ENCODE measurements at places on chromosomes 11 and 22.

- DNase-seq: no peak
Measured at GRCh38 chr22:39151329-39151975, 1.0 kb downstream of the CBX7 start.

DNA sequence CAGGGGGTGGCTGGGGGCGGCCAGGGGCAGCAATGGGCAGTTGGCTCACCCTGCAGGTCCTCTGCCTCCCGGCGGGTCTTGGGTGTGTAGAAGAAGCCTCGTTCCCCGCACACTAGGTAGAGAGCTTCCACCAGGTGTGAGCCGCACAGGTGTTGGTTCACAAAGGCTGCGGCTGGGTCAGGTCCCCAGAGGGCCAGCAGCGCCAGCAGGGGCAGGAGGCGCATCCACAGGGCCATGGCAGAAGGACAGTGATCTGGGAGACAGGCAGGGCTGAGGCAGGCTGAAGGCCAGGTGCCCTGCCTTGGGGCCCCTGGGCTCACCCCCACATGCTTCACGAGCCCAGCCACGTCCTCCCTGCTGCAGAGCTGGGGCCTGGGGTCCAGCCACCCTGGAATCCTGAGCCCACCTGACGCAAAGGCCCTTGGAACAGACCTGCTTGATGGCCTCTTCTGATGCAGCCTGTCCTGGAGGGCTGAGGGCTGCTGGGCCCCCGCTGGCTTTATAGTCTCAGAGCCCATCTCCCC lies at the start of gene INS:
TSS of gene INS (minus strand) at position 474 of the 524 bp plus-strand sequence. CDS start at position 236, 238 bp downstream.
- DNase-seq: no peak

DNA sequence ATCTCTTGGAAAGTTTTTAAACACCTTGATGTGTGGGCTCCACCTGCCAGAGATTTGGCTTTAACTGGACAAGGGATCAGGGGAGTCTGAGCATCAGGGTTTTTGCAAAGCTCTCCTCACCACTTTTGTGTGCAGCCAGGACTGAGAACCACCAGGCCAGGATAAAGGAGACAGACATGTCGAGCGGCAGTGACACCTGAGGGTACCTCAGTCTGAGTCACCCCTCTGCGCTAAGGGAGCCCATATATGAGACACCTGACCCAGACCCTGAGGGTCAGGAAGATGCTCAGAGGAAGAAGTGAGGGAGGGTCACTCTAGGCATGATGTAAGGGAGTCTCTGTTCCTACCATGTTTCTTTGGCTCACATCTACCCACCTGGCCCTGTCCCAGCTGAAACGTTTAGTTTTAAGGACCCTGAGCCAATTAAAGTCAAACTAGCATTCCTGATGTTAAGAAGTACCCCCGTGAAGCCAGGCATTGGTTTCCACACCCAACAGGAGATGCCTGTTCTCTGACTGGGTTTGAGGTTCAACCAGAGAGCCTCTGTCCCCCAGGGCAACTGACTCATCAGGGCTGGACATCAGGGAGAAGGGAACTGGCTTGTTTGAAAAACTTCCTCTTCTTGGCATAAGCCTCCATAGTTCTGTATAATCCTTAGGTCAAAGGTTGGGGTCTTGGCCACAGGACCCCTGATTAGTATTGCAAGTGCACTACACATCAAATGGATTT lies 72.4 kb upstream of the BIRC3 start:
- no peak for DNase-seq

GRCh38 chr11:77886401-77886800 lies 65.5 kb downstream of the AAMDC start:
- DNase-seq: no peak

DNA sequence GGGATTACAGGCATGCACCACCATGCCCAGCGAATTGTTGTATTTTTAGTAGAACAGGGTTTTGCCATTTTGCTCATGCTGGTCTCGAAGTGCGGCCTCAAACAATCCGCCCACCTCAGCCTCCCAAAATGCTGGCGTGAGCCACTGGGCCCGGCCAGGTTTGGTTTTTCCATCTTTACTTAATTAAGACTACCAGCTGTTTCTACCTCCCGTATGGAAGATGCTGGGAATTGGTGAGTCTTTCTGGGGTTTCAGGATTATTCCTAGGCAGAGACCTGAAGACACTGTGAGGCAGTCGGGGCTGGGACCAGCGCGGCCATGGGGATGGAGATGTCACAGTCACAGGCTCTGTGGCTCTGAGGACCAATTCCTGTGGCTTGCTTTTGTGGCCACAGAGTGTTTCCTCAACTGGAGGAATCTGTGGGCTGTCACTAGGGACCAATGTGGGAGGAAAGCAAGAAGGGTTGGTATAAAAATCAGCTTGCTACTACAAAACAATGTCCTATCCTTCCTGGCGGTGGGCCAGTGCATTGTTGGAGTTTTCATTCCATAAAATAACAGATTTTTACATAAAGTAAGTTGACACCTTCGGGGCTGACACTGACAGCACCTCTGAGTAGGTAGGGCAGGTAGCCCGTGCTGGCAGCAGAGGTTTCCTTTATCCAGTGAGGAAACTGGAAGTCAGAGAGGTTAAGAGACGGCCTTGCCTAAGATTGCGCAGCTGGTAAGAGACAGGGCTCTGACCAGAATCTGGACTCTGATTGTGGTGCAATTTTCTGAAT lies 8.4 kb upstream of the FTH1 start:
- DNase-seq: no peak

- no peak for DNase-seq
Measured at GRCh38 chr22:33817512-33818127, 102.7 kb downstream of the LARGE1 start.

DNA sequence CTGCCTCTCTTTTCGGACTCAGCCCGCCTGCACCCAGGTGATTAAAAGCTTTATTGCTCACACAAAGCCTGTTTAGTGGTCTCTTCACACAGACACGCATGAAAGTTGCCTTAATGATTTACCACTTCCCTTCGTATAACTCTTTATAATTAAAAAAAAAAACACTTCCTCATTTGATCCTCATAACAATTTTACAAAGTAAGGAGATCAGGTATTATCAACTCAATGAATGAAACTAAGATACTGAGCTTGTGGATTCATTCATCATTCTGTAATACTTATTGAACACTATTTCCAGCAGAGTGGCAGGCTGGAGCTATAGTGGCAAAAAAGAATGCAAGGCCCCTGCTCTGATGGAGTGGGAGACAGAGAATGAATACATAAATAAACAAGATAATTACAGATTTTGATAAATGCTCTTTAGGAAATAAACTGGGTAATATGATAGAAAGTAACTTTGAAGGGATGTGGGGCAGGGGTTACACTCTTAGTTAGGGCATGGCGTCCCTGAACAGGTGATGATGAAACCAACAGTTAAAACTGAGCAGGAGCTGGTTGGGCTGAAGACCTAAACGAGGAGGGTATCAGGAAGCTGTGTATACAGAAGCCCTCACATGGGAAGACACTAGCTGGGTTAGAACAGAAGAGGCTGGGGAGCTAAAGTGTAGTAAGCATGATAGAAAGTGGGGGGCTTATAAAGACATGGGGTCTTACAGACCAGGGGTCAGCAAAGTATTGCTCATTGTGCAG lies 5.4 kb upstream of the CRTAM start:
- no peak for DNase-seq

DNA sequence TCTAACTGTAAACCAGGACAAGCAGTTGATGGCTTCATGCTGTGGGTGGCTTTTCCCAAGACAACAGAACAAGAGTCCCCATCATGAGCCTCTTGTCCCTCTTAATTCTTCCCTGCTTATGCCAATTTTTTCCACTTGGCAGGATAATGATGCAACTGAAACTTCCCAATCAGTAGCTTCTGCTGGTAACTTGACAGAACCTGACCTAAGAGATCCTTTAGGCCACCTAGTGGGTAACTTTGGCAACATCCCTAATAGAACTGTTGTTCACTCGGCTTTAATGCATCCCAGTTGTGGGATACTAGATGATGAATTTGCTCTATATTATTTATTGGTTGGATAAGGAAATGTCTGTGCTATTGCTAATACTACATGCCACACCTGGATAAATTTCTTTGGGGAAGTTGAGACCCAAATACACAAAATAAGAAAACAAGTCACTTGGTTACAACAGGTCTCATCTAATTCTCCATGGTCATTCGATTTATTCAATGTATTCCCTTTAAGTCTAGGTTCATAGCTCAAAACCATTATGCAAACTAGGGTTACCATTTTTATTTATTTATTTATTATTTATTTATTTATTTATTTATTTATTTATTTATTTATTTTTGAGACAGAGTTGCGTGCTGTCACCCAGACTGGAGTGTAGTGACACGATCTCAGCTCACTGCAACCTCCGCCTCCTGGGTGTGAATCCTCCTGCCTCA lies 41.4 kb upstream of the NFAM1 start:
- DNase-seq: no peak

DNA sequence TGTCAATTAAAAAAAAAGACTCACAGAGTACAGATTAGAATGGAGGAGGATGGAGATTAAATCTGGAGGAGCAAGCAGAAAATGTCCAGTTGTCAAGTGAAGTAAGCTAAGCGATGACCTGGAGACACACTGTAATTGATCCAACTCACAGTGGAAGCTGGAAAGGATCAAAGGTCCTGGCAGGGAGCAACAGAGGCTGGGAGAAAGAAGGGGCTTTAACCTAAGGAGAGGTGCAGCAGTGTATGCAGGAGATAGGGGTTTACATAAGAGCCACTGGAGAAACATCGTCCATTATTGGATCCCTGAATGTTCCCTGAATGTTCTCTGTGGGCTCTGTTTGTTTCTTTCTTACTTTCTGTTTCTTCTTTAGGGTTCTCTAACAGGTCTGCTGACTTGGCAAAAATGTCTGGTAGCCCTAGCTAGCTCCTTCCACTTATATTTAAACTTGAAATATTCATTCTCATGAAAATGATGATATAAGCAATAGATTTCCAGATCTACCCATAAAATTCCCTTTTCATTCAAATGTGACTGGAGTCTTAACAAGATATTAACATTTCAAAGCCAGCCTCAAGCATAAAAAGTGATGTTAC lies 30.1 kb upstream of the CAT start:
- DNase-seq: no peak

- DNase-seq: no peak
Measured at GRCh38 chr11:127713226-127713625, 712.7 kb upstream of the KIRREL3 start.

- DNase-seq: no peak
Measured at GRCh38 chr11:44324749-44325525, 15.0 kb upstream of the ALX4 start.

DNA sequence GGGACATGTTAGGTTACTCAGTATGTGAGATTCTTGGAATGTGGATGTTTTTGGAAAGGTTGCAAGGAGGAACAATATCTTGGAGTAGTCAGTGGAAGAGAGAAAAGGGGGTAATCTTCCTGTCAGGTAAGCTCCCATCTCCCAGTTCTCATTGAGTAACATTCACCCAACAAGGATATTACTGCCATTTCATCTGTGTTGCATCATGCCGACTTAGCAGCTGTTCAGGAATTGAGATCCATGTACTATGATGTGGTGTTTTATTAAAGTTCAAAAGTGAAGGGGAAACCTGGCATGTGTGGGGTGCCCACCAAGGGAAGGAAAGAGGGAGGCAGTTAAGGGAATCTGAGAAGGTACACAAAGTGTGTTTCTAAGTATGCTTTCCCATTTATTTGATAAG lies 58.4 kb upstream of the RASSF10 start:
- no peak for DNase-seq

DNA sequence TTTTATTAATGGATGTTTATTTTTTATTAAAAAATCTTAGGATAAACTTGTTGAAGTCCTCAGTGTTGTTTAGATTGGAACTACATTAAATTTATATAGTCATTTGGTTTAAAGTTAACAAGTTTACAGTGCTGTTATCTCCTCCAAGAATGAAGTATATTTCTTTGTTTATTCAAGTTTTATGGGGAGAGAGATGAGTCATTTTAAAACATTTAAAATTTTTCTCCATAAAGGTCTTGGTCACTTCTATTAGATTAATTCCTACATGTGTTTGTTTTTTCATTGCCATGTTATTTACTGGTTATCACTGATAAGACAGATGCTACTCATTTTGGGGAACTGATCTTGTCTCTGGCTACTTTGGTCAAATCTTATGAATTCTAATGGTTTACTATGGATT lies 429.6 kb downstream of the METTL15 start:
- no peak for DNase-seq

DNA sequence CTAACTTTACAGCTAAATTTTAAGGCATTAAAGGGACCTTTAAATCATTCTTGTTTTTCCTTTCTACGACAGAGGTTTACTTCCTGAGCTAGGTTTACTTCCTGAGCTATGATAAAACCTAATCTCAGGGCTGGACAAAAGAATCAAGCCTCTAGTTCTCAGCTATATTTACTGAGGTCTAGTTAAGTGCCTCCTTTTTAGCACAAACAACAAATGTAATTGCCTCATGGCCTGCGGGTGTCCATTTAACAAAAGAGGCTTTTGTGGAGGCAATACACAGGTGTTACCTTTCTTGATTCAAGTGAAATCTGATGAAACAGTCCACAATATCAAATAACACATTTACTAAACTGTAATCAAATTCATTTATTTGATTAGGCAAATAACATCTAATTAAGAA lies 67.3 kb downstream of the IMMP1L start:
- no peak for DNase-seq

DNA sequence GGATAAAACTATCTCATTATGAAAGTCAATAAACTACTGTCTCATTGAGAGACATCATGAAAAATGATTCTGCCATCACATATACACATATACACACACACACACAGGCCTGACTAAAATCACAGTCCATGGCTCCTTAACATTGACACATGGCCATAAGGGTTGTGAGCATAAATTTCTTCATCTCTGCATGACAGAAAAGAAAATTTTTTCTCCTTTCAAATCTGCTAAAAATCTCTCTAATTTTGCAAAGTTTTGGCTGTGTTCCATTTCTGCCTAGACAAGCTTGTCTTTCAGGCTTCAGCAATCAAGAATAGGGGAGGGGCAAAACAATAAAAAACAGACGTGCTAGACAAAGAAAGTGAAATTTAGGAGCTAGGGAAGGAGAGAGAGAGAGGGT lies 324.5 kb downstream of the LRRC4C start:
- no peak for DNase-seq

- no peak for DNase-seq
Measured at GRCh38 chr11:120127236-120127635, 10.7 kb downstream of the TRIM29 start.

DNA sequence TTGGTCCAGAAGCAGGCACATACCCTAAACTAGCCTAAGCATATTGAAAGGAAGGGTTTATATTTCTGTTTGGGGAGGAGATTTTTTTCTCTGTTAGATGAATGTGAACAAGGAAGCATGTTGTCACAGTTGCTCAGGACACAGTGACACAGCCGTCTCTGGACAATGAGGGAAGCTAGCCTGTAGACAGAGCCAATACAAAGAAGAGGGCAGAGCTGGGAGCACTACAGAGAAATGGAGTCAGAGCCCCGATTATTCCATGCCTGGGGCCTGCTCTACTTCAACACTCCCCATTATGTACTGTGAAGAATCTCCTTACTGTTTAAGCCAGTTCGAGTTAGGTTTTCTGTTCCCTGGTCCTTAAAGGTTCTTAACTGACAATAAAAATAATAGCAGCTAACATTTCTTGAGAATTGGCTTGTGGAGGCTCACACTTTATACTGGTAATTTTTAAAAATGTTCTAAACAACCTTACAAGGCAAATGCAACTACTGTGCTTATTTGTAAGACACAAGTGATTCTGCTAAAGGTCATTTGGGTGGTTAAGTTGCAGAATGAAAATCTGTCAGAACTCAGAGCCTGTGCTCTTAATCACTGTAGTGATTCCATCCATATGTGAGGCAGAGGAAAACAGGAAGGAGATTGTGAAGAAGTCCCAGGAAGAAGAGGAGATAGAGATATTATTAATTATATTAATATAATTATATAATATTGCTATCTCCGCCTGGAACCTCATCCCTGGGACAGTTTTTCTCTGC lies 58.8 kb upstream of the RRAS2 start:
- DNase-seq: no peak

GRCh38 chr11:47318166-47318565 lies 34.3 kb downstream of the MYBPC3 start:
- no peak for DNase-seq

GRCh38 chr11:93983542-93984195 lies 37.5 kb upstream of the HEPHL1 start:
- no peak for DNase-seq

Data from activated T-helper 9 cell treated with anti-CD3 and anti-CD28 coated beads, Interleukin-2, amount 50 U/mL, for 16 hours (primary cell).